Thyroid gland (tissue), 4 donors: ENCODE measurements at places on chromosomes 7 and 10.
A peak's percentile ranks its signal among the peaks of the same experiment; 100 is the strongest.

GRCh38 chr10:71964098-71964742, at the start of gene CHST3:
TSS of gene CHST3 (plus strand) at chr10:71964395. CDS start at chr10:72005843, 41,448 bp downstream.
- peak; percentile 78 for DNase-seq

DNA sequence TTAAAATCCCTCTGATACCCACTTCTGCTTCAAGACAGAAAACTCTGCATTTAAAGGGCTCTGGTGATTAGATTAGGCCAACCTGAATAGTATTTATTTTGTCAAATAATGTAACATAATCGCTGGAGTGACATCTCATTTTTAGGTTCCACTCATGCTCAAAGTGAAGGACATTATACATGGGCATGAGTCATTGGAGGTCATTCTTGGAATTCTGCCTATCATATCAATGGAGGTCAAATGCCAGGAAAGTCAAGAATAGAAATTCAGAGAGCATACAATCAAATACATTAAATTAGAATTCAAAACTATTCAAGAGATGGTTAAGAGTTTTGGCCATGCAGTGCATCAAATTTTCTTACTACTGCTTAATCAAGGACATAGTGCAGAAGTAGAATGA, 50.8 kb upstream of the PRSS1 start:
- no peak for DNase-seq

DNA sequence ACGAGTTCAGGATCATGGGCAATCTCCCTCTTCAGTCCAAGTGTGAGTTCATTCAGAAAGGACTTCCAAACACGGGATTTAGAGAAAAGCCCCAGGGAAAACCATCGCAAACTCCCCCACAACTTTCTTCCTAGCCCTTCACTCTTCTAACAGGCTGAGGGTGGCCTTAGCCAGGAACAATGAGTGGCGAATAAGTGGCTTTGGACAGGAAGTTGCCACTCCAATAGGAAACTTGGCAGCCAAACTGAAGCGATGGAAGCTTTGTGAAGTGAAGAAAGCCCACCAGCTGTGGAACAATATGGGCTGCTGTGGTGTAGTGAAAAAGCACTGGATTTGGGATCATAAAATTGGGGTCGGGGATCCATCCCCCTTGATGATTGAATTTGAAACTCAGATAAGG, 193.2 kb downstream of the TEX36 start:
- peak; percentile 47 for DNase-seq

DNA sequence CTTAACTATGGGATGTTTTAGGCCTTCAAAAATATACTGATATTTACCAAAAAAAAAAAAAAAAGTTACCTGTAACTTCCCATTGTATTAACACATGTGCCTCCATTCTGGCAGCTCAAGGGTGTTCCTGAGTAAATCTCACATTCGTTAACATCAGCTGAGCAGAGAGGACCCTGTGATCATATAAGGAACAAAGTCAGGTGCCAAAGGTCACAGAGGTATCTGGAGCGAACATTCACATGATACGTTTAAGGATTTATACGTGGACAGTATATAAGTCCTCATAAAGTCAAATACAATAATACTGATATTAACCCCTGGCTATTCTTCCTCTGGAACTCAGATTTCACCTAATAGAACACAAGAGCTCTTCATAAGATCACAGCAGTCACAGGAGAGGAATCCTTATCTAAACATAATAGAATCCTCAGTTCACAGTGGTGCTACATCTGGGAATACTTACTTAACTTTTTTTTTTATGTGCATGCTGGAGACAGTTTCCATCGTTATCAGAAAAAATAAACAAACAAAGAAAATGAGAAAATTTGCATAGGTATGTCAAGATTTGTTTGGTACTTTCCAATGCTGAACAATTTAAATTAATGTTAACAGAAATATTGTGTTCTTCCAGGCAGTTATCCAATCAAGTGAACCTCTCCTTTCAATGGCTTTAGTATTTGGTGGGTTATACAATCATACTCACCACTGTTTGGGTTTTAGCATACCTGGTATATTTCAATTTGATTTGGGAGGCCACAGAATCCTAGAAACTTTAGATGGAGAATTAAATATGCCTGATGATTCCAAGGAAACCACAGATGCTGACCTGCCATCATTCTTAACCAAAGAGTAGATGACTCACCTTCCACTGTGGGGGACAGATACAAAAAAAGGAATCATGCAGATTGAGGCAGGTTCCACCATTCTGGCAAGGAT, 6.6 kb downstream of the CUBN start:
- no peak for DNase-seq

DNA sequence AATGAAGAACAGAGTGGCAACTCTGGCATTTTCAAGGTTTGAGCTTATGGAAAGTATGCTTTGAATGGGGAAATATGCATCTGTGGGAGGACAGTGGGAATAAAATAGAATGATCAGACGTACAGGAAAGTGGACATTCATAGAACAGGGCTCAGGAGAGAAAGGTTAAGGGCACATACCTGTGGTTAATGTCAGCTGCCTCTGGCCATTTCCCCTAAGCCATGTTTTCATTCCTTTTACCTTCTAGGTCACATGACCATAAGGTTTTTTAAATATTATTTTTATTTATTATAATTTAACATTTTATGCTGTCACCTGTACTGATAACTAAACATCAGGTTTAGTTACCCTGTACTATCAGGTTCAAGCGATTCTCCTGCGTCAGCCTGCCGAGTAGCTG, 52.8 kb downstream of the LRRC4 start:
- no peak for DNase-seq

DNA sequence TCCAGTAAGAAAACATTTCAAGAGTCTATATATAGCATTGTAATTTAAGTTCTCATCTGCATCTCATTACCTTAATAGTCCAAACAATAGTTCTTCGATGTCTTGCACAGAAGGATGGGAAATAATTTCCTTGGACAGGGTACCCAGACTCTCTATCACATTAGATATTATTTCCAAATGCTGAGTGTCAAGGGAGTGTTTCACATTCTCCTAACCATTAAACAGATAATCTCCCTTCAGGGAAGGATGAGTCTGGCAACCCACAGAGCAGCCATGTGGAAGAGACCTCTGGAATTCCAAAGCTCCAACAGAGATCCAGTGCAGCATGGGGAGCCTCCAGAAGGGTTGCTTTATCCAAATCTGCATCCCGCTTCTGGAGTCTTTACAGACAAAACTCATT, 89.6 kb downstream of the FZD1 start:
- no peak for DNase-seq

- DNase-seq: no peak
These were observed 17.3 kb upstream of the CSGALNACT2 start for GRCh38 chr10:43120929-43121314.

GRCh38 chr7:145732521-145732920, 384.1 kb upstream of the CNTNAP2 start:
- DNase-seq: no peak

- DNase-seq: peak; percentile 9
These were observed 328.9 kb downstream of the RPS24 start for GRCh38 chr10:78362406-78363022.

DNA sequence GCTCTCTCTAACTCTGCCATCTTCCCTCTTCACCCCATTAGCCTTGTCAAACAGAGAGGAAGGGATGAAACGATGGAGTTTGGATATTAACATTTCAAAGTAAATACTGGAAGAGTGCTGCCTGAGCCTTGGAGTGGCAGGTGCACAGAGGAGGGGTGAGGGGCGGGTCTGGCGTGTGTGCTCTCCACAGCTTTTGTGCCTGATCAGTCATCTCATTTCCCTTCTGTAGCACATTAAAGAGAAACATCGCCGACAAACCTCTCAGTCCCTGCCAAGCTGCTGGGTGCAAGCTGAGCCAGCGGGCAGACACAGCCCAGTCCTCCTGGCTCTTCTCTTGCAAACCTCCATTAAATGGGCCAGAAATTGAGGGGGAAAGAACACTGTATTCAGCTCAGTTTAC, 76.2 kb downstream of the SLIT1 start:
- DNase-seq: no peak

DNA sequence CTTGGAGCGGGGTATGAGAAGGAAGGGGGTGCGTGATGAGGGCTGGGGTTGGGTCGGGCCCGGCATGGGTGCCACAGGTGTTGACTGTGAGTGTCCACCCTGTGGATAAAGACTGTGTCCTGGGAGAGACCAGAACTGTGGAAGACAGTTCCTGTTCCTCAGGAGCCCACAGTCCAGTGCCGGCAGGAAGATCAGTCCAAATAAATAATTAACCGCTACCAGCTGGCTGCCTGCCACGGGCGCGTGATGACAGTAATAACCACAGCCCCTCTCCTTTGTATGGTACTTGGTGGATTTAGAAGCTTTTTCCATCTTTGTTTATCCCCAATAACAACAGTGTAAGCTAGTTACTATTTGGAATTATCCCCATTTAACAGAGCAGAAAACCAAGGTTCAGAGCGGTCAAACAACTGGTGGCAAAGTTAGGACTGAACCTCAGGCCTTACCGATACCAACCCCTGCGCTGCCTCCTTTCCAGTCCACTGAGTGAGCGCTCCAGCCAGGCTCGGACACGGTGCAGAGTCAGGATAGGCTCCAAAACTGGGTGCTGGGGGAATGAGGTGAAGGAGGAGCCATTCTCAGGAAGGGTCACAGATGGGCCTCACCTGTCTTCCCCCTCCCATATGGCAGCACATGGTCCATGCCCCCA, 5.1 kb downstream of the ZMIZ1 start:
- peak; percentile 80 for DNase-seq

- DNase-seq: no peak
These were observed 24.5 kb upstream of the MRC1 start for GRCh38 chr10:17784688-17785087.

DNA sequence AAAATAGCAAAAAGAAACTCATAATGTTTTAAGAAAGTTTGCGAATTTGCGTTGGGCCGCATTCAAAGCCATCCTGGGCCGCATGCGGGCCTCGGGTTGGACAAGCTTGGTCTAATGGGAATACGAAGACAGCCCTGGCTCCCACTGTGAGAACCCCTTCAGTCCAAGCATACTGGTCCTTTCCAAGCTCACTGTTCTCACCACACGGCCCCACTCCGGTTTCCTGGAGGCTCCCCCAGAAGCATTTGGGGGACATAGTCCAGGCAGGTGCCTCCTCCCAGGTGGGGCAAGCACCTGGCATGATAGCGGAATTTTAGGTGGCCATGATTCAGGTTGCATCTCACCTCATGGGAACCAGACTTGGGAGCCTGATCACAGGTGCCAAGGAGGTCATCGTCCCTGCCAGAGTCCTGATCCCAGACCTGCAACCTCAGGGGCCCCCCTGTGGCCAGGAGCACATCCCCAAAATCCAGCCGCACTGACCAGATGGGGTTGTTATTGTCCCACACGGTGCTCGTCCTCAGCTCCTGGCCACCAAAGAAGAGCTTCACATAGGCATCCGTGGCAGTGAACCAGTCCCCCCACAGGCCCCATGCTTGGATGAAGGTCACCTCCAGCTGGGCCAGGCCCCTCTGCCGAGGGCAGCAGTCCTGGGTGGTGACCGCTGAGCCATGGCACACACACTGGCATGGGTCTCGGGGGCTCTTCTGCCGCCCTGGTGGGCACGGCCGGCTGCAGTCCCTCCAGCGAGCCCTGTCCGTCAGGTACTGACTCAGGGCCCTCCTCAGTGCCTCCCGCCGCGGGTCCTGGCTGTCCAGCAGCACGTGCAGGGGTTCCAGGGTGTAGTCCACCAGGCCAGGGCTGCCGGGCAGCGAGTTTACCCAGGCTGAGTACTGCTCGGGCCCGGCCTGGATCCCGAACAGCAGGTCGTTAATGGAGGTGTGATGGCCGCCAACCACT, 4.4 kb downstream of the PRF1 start:
- no peak for DNase-seq

GRCh38 chr7:32957326-32958045, at the start of gene FKBP9:
TSS of gene FKBP9 (plus strand) at chr7:32957440. CDS start at chr7:32957574, 134 bp downstream.
- DNase-seq: peak; percentile 73

- no peak for DNase-seq
These were observed 25.4 kb downstream of the RPP38 start for GRCh38 chr10:15122477-15123030.

DNA sequence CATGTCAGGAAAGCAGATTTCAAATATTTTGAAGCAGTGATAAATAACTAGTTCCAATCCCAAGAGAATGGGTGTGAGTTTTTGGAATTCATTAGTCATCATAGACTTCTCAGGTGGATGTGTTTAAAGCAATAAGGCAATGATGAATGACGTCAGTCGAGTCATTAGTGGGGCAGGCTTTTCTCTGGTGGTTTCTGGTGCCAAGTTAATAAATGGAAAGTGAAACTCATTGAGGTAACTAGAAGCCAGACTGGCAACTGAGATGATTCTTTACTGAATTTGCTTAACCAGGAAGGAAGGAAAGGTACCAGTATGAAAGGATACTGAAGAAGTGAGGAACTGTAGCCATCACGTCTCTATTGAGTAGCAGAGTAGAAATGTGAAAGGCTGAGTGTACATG, 311.0 kb downstream of the GPAM start:
- DNase-seq: no peak

GRCh38 chr10:35470248-35470924, 134.1 kb downstream of the CCNY start:
- no peak for DNase-seq

DNA sequence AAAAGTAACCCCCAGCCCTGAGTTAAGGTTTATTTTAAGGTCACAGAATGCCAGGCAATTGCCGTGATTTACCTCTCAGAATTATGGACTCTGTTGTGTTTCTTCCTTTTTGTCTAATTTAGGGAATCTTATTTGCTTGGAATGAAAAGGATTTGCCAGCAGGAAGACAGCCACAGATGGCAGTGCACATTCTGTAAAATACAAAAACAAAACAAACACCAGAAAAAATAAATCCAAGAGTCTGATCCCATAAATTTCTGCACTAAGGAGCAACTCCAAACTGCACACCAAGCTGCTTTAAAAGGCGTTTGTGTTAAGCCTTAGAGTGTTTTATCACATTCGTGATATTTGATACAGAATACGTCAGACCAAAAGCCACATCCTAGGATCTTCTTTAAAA, 199.0 kb upstream of the C7orf33 start:
- DNase-seq: no peak

GRCh38 chr7:101405474-101406067, 42.9 kb downstream of the COL26A1 start:
- no peak for DNase-seq

DNA sequence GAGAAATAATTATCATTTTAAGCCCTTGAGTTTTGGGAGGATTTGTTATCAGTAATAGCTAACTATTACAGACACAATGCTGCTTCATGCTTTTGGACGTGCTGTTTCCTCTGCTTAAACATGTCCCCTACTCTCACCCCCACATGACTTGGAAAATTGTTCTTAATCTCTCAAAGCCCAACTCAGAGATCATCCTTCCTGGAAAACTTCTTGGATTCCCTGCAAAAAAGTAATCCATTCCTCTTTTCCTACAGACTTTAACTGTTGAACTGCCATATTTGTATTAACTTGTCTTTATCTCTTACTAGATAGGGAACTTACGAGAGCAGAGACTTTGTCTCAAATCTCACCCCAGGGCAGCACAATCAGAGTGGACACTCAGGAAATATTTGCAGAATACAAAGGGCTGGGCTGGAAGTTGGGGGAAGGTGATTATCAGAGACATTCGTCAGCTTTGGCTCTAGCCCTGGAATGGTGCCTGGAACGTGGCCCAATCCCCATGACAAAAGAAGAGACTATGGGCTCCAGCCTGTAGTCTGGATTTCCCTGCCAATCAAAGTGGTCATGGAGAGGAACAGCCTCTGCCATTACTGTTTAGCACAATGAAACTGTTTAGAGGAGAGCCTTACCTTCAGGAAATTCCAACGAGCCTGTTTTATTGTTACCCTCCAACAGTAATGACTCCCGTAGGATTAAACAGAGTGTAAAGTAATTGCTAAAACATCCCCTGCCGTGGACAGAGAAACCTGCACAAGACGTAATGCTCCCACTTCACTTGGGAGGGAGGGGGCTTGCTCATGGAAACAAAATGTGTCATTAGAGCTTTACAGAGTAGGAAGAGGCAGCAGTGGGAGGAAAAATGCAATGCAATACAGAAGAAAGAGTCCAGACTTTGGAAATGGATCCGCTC, 140.4 kb upstream of the AUTS2 start:
- DNase-seq: peak; percentile 29
